GF-D8 (cell line): ENCODE measurements at places on chromosomes 1 and 21.
A peak's percentile ranks its signal among the peaks of the same experiment; 100 is the strongest.

GRCh38 chr21:15164678-15165303, 100.0 kb upstream of the NRIP1 start:
- no peak for DNase-seq

- DNase-seq, result peak; percentile 54
Measured at GRCh38 chr21:38861989-38862683, 56.4 kb downstream of the ETS2 start.

GRCh38 chr1:240732390-240732789, 120.4 kb upstream of the GREM2 start:
- DNase-seq, result no peak

DNA sequence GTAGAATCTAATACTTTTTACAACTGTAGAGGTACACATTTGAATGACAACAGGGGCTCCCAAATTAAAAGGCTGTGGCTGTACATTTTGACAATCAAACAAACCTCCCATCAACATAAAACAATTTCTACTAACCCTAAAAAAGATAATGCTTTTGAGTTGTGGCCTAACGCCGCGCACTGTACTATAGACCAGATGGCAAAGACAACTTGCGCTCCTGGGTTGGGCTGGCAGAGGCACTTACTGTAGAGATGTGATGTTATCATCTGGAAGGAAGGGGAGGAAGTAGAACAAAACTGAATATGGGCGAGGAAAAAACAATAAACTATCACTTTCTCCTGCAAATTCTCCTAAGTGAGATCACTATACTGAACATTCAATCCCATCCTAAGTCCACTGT, 26.1 kb downstream of the SPRTN start:
- DNase-seq, result no peak

GRCh38 chr1:8408151-8408839, 90.4 kb downstream of the SLC45A1 start:
- DNase-seq, result no peak

GRCh38 chr1:156481527-156481926, 19.0 kb downstream of the MEF2D start:
- no peak for DNase-seq

- no peak for DNase-seq
Measured at GRCh38 chr1:59737638-59738037, 77.1 kb upstream of the HOOK1 start.

GRCh38 chr1:226845624-226846023, 24.8 kb upstream of the PSEN2 start:
- DNase-seq, result no peak

GRCh38 chr1:238861342-238862066, 524.9 kb upstream of the CHRM3 start:
- DNase-seq, result no peak

DNA sequence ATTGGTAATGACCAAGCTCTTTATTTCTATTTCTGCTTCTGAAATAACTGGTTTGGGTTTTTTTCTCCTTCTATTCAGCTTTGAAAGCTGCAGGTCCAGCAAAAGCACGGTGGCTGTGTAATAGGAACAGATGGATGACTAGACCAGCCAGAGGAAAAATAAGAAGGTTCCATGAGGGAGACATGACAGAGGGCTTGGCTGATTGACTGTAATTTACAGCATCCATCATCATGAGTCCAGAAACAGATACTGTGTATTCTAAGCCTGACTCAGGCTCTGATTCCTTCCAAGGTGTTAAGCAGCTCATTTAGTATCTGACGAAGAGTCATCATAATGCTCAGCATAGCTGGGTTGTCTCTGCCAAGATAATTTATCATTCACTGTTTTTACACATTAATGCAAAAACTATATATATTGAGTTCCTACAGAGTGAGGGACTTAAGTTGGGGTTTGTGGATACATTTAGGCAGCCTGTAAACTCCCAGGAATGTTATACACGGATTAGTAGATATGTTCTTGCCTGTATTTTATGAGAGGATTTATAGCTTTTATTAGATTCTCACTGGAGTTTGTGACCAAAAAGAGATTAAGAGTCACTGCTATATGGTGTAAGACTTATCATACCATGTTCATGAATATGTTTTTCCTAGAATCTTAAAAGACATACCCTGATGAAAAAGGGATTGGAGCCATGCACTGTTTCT, 72.6 kb downstream of the SGIP1 start:
- no peak for DNase-seq

DNA sequence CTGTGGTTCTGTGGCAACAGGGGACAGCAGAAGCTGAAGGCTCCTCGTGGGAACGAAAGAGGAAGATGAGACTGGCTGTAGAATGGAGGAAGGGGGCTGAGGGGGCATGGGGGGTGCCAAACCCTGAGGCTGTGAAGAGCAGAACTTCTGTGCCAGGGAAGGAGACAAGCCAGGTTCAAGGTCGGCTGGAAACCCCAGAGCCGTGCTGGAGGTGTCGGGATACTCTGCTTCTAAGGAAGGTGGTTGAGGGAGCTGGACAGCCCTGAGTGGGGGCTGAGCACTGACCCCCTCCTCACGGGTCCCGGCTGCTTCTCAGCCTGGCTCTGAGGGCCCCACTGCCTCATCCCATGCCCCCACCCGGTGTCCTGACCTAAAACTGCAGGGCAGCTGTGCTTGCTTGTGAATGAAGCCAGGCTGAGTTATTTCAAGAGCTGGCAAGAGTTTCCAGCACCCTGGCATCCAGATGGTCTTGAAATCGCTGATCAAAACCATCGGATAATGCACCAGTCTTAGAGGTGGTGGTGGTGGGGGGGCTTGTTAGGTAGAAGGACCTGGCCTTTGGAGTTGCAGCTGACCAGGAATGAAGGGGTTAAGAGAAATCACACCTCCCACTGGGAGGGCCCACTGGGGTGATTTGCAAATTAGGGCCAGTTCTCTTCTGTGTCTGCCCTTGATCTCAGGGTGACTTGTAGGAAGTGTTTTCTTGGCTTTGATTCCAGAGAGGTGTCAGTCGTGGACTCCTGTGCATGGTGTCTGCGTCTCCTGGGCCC, 218.9 kb upstream of the C1orf174 start:
- DNase-seq, result no peak

DNA sequence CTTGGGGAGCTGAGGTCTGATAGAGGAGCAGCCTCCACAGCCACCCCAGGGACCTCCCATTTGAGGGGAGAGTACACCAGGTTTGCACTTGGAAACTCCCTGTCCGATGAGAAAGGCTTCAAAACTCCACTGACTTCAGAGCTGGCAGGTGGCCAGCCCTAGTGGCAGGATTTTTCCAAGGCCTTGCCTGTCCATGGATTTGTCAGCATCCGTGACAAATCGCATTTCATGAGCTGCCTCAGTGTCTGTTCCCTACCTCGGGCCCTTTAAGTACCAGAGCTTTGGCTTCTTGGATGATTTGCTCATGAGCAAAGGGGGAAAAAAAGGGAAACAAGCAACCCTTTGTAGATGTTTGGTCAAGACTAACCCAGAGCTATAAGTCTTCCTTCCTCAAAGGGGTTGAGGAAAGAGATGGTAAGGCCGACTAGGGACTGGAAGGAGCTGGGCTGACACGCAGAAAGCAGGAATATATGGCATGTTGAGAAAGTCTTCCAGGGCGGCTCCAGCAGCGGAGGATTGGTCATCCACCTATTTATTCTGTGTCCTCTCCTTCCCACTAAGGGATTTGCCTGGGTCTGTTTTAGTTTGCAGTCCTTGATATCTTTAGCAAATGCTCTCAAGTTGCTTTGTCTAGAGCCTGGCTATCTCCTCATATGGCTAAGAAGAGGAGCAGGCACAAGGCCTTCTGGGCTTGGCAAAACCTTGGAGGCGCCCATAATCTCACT, 2.7 kb upstream of the HSPG2 start:
- no peak for DNase-seq

- no peak for DNase-seq
Measured at GRCh38 chr1:114715952-114716303, 643 bp downstream of the NRAS start.

GRCh38 chr21:46326110-46326703, 2.3 kb downstream of the PCNT start:
- no peak for DNase-seq

GRCh38 chr1:94462606-94463005, 44.4 kb downstream of the ABCD3 start:
- DNase-seq, result no peak

GRCh38 chr1:2086446-2087078, 36.4 kb downstream of the PRKCZ start:
- no peak for DNase-seq

DNA sequence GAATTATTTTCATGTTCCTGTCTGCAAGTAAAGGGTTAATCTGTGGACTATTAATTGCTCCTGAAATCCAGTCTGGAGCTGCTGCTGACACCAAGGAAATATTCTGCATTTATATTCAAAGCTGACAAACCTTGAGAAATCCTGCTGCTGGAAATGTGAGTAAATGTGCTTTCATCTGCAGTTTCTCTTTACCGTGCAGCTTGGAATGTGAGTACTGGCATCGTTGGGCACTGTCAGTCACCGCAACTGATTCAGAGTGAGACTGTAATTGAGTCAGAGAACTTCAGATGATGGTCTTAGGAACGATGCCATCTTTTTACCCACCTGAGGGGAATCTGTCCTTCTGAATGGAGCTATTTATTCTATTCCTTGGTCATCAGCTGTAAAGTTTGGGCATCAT, 420.6 kb downstream of the SIPA1L2 start:
- DNase-seq, result no peak

DNA sequence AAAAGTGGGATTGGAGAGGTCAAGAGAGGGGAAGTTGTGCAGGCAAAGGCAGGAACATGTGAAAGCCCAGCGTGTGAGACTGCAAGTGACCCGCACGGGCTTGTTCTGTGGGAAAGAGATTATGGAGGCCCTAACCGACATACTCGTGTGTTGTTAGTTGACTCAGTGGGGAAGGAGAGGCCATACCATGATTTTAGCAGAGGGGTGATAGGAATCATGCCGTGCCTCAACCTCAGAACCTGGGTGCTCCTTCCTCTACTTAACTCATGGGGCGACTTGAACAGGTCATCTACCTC, 19.3 kb downstream of the PGLYRP3 start:
- DNase-seq, result no peak

- DNase-seq, result no peak
Measured at GRCh38 chr1:222546548-222547259, 1.2 kb downstream of the HHIPL2 start.

- peak; percentile 64 for DNase-seq
Measured at GRCh38 chr1:235867903-235868469, 1.3 kb upstream of the LYST start.

DNA sequence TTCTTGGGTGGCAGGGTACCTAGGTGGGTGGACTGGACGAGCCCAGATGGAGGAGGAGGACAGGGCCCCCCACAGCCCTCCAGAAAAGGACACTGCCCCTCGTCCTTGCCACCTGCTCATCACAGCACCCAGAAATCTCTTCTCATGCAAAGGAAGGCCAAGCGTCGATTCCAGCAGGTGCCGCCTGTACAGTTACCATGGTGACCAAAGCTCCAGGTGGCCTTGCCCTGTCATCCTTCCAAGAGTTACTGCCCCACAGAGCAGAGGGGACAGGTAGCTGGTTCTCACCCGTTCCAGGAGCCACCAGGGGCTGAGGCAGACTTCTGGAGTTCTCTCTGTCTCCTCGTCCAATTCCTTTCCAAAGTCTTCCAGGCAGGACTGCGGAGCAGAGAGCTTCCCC, 119.9 kb upstream of the VAMP3 start:
- no peak for DNase-seq

GRCh38 chr1:229893762-229894444, 173.1 kb upstream of the GALNT2 start:
- DNase-seq, result no peak

DNA sequence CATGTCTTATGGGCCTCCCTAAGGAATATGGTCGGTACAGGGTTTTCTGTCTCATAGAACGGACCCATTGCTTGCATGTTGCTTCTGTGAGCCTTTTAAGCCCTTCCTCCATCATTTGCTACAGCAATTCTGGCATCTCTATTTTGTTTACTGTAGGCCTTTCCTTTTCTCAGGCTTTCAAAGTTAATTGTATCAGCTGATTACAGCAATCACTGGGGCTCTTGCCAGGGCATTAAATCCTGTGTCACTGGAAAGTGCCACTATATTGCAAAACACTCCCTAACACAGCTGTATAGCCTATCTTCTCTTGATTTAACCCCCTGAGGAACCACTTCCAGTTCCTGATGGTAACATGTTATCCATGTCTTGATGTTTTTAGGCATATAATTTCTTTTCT, 156.5 kb downstream of the PDE4B start:
- DNase-seq, result no peak
